ENCODE measurements at places on chromosomes 6 and 20.

GRCh38 chr6:109010705-109011102 is 83.9 kb downstream of the SESN1 start:
- no peak for DNase-seq

DNA sequence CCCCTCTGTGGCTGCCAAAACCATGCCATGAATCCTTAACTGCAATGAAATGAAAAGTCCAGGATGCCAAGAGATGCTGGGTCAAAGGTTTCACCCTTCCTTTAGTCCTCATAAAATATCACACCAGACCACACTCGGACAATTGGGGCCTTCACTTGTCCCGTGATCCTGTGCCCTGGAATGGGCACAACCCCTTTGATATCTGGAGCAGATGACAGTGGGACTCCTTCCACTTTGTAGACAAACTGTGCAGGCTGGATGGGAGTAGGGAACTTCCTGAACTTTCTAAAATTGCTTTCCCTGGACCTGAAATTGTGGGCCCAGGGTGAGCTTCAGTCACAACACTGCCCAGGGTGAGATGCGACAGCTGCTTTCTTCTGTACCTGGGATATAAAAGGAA is 9.6 kb upstream of the BPIFB6 start:
- DNase-seq, result no peak

DNA sequence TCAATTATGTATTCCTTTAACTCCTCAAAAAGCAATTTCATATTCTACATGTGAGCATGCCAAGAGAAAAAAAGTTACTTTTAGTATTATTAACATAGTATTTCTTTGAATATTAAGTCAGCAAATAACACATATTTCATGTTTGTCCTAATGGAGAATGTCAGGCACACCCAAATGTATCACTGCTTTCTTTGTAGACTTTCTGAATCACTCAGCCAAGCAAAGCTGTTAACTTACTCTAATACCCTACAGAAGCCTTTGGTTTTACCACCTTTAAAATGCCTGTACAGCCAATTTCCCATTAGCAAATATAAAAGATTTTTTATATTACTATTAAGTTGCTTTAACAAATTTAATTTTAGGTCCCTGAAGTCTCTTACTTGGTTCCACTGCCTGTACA is 23.8 kb downstream of the FRK start:
- no peak for DNase-seq

DNA sequence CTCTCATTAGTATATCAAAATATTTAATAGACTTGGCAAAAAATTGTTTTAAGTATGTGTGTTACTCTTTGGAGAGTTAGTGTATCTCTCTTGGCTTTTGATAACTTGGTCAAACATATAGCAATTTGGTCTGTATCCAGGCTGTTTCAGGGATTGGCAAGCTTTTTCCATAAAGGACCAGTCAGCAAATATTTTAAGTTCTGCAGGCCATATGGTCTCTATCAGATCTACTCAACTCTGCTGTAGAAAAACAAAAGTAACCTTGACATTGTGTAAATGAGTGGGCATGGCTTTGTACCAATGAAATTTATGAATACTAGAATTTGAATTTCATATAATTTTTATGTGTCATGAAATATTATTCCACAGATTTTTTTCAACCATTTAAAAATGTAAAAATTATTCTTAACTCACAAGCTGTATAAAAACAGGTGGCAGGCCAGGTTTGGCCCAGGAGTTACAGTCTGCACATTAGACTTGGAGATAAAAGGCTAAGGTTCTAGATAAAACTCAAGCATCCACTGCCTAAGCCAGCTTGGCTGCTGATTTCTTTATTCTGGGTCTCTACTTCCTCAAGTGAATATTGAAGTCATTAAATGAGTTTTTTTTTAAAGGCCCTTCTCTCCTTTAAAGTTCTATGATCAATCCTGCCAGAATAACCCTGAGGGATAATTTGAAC is 13.7 kb downstream of the GSTA4 start:
- DNase-seq, result no peak

DNA sequence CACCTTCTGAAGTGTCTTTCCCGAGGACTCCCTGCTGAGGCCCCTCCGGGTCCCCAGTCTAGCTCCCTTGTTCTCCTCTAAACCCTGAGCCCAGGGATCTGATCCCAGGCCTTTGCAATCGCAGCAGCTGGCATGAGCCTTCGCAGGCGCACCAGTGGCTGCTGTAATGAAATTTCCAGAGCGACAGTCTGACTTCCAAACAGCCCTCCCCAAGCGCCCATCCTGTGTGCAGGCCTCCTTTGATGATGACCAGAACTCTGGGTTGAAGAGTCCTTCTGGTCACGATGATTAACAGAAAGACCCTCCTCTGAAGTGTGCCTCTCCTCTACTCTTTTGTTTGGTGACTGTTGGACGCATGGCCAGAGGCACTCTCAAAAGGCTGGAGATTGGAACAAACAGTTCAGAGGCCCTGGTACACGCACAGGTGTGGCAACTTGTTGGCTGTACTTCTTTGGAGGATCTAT is 89.1 kb upstream of the MPC1 start:
- no peak for DNase-seq

DNA sequence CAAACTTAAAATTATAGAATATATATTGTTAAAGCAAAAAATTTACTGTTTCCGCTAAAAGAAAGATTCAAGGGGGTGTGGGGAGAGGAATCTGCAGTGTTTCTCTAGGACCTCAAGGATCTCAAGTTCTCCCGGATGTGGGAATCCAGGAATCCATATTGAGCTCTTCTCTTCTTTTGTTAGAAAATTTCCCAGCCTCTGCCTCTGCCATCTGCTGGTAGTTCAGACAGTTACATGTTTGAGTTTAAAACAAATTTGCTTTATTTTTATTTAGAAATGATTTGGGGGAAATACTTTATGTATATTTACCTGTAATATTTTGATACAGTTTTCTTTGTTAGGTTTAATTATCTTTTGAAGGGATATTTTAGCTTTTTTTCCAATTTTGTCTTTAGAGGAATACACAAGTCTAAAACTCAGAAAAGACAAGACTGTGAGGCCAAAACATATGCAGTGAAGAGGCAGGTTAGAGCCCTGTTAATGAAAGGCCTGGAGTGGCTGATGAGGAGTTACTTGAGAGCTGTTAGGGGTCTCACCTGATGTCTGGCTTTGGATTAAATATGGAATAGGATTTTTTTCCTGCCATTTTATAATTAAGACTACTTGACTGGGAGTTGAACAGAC is 268.8 kb downstream of the ARID1B start:
- DNase-seq, result no peak

GRCh38 chr6:31945507-31946369 is at the start of gene CFB:
Gene CFB (plus strand): TSS chr6:31946095. CDS start chr6:31946222, 127 bp downstream.
- DNase-seq, result peak; percentile 94

DNA sequence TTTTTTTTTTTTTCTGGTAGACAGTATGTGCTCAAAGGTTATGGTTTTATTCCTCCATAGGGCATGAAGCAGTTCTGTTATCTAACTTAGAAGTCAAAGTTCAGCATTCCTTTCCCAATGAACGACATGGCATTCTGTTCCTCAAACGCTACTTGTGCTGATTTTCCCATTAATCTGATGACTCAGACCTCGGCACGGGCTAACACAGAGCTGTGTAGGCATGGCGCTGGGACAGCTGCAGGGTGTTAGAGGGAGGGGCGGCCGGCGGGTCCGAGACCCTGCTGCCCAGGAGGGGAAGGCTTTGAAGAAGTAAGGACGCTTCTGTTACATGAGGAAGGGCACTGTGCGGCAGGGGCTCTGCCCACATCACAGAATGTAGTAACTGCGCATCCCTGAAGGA is 93.6 kb upstream of the AGPAT4 start:
- peak; percentile 22 for DNase-seq

- peak; percentile 59 for DNase-seq
Observed at GRCh38 chr20:35463455-35464300, 8.3 kb downstream of the CEP250 start.

- no peak for DNase-seq
Observed at GRCh38 chr6:38364127-38364526, 275.6 kb downstream of the BTBD9 start.

- DNase-seq, result no peak
Observed at GRCh38 chr6:162289972-162290371, 437.6 kb downstream of the PRKN start.

DNA sequence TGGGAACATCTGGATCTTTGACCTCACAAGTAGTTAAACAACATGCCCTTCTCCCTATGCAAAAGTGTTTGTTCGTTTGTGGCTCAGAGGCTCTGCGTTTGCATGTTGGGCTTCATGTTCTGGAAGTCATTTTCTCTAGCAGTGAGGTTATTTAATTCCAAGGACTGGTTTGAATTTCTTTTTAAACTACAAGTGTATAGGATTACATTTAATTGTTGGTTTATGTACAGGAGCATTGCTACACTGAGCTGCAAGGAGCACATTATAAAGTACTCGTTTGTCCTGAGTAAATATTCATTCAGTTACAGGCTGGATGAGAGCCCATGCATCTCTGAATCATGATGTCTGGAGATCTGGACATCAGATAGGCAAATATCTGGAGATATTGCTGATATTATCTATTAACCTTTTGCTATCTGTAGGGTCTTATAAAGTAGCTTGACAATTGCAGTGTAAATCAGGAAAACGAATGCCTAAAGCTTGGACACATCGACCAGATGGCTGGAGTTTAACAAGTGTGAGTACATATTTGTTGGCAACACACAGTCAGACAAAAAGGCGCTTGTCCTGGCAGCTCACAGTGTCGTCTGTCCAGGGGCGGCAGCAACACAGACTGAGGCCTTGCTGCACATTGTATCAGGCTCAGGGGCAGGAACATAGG is 84.6 kb downstream of the PDE7B start:
- no peak for DNase-seq

DNA sequence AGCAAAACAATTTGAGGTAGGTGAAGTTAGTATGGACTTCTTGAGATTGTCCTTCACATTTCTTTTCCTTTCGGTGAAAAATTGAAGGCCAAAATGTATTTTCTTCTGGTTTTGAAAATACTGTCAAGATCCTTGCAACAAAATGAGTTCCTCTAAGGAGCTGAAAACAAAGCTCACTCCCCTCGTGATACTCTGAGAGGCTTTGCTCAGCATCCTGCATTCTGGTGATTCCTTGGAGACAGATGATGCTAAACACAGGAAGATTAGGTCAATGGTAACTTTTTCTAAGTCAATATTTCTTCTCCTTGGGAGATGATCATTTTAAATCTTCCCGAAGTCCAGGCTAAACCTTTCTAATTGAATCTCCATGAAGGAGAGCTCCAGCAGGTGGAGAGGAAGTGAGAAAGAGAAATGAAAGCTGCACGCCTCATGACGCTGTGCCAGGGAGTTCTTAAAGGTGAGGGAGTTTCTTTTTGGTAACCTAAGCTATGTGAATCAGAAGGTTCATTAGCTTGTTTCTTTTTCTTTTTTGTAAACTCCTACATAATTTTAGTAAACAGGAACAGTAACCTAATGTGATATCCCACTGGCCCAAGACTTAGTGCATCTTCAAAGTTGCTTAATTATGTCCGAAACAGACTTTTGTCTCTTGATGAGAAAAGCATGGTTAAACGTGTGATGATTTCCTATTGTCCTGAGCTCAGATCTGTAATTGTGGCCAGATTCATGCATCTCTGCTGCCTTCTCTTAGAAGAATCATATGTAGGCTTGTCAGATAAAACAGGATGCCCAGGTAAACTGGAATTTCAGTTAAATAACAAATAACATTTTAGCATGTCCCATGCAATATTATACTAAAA is 15.0 kb downstream of the ESR1 start:
- no peak for DNase-seq

DNA sequence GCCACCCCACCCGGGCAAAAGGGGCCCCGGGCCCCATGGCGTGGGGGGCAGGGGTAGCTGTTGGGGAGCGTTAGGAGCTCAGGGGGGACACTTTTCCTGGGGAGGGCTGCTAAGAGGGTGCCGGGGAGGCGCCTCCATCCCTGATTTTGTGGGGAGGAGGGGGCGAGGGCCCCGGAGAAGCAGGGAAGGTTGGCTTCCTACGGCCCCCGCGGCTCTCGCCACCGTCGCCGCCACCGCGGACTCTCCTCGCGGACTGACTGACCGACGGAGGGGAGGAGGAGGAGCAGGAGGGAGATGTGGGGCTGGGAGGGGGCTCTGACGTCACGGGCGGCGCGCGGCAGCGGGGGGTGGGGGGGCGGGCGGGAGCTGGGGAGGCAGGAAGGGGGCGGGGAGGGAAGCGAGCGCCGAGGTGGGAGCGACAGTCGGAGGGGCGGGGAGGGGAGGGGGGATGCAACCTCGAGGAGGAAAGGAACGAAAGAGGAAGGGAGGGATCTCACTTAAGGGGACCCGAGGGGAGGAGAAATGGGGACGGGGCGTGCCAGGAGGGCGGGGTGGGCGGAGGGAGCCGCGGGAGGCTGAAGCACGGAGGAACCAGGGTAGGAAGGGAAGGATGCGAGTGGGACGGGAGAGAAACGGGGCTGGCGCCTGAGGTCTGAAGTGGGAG is 5.1 kb downstream of the GABBR1 start:
- peak; percentile 66 for DNase-seq

DNA sequence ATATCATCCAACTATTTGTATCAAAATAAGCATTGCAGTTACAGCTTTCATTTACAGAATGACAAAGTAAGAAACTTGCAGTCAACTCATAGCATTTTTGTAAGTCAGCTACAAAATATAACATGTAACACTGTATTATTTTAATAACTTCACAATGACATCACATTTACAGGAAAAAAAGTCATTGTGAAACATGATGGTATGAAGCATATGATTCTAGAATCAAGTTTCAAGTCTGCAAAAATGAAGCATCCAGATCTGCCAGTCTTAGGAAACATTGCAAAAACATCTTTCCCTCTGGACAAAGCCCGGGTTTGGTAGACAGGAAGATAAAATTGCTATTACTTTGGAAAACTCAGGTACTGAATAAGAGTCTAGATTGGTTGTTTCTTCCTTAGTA is 263.9 kb upstream of the NT5E start:
- DNase-seq, result no peak

GRCh38 chr6:4021133-4021853 is 57.6 kb downstream of the FAM217A start:
- peak; percentile 95 for DNase-seq

- DNase-seq, result no peak
Observed at GRCh38 chr6:36949636-36950035, 4.9 kb upstream of the PI16 start.

DNA sequence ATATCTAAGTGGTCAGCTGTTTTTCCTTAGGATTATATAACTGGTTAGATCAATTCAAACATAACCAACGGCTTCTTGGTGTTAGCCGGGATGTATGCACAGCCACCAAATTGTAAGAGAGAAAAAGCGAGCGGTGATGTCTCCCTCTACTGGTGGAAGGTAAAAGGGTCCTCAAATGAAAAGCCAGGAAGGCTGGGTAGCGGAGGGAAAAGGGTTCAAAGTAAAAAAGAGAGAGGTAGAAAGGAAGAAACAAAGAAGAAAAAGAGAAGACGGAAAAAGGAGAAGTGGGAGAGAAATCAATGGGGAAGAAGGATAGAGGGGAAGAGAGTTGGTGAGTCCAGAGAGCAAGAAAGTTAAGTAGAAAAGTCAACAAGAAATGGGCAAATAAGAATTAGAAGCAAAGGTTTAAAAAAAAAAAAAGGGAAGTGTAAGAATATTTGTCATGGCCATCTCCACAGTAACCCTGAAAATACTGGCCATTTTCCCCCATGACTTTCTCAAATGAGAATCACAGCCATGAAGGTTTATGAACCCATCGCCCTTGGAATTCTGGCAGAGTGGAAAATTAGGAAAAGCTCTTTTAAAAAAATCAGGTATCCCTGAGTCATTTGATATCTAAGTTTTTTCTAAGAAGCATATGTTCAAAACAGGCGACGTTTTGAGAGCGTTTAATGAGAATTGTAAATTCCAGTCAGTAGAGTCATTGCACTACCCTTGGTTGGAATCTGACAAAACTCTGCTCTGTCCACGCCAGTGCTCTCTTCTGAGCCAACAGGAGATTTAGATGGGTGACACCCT is 155.6 kb upstream of the SNX9 start:
- DNase-seq, result peak; percentile 47

Data from left colon (tissue), 2 donors.